ENCODE measurements at places on chromosomes 4 and X.

GRCh38 chr4:174217273-174218126 lies 66.0 kb downstream of the FBXO8 start:
- no peak for DNase-seq

- no peak for DNase-seq
These were observed 130.0 kb upstream of the MAP9 start for GRCh38 chr4:155506745-155507144.

DNA sequence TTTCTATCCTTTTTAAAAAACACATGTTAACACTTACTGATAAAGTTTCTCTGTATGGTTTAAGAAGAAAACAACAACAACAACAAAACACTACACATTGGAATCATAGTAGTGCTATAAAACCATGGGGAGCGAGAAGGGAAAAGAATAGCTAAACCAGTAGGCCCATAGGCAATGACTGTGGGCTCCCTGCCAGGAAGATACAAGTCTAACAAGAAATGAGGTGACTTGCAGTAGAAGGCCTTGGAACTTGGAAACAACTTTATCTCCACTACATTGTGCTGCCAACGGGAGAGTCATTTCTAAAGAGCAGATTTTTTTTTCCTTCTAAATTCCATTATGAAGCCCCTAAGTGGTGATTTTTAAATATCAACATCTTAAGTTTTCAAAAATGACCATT lies 78.0 kb downstream of the GPC4 start:
- DNase-seq, result peak; percentile 70

DNA sequence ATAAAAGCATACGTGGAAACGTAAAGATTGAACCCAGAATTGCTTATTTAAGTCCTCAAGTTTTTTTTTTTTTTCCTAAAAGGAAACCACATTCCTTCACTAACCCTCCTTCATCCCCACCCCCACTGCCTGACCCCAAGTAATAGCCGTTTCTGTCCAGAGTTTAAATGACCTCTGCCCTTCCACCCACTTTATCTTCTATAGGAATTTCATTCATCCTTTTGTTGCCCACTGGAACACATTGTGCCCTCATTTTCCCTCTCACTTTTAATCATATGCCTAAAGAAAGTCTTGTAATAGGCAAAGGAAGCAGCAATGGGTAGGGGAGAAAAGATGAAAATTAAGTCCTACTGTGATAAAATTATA lies 62.7 kb downstream of the SH3RF1 start:
- DNase-seq, result no peak

DNA sequence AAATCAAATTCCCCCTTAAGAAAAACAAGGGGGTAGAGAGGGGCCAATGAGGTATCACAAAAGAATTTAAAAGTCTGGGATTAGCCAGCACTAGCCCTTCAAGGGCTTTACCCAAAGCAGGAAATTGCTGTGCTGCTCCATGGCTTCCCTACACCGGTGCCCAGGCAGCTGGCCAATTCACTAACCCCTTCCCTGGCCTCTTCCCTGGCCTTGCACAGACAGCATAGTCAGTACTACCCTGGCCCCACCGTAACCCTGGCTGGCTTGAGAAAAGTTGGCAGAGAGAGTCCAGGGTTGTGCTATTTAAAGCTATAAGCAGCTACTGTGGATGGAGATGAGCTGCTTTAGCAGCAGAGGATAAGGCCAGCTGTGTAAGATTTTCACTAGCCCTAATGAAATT lies 43.1 kb downstream of the ADAMTS3 start:
- DNase-seq, result no peak

DNA sequence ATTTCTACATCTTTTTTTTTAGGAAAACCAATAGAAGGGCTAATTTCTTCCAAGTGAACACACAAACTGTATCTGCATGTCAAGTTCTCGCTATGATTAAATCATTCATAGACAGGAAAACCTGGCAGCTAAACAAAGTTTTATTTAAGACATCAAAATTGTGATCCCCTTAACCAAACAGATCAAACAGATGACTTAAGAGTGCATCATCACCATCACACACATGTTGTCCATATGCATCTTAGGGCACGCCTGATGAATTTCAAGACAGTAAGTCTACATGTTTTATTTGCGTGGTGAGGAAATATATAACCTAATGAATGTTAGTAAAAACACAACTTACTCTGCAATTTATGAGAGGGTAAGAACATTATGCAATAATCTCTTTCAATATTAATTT lies 317.0 kb upstream of the ANXA10 start:
- no peak for DNase-seq

Measured in T47D (cell line).